Activated CD4-positive, alpha-beta T cell treated with anti-CD3 and anti-CD28 coated beads, Interleukin-2, amount 10 ng/mL, durations not matched to agents 24 days and 14 days (primary cell): ENCODE measurements at places on chromosomes 3 and 15. TPM values are rescaled to one million over a fixed set of nuclear protein-coding genes. Genes with fewer than 3 reads are reported as not detected.

LNP1 gene
- total RNA-seq: 2.1 and 2.6 TPM in 2 replicates

- peak; percentile 77 for DNase-seq
- H3K27ac ChIP-seq: peak overlapping the region; percentile 42
- peaks cover 11% of the 10 kb centered on the region for H3K36me3 ChIP-seq
- no peak overlapping the region for H3K4me3 ChIP-seq
- H3K27me3 ChIP-seq: no peaks in the 10 kb centered on the region
- H3K4me1 ChIP-seq: peaks cover 35% of the 10 kb centered on the region
Observed at GRCh38 chr15:99703603-99704443, 29.4 kb downstream of the LYSMD4 start.

NEIL1 gene
- 3.7 and 4.7 TPM in 2 replicates for total RNA-seq

DNA sequence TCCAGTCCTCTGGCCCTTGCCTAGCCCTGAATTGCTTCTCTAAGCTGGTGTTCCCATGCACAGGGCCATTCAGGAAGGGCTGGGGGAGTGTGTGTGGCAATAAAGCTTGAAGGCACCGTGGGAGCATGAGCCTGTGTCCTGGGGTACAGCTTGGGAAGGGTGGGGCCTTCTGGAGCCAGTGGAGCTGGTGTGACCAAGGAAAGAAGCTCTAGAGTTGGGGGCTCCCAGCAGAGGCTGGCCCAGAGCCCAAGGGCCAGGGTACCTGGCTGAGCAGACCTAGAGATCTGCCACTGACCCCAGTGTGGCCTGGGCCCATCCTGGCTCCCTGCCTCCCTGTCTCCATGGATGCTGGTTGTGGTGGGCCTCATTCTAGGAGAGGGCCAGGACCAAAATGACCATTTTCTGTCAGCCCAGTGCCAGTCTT, 8.1 kb downstream of the ABTB1 start:
- H3K27ac ChIP-seq: no peak overlapping the region
- H3K4me1 ChIP-seq: peaks cover 6% of the 10 kb centered on the region
- DNase-seq: no peak
- peaks cover 2% of the 10 kb centered on the region for H3K36me3 ChIP-seq
- no peak overlapping the region for H3K4me3 ChIP-seq

DNA sequence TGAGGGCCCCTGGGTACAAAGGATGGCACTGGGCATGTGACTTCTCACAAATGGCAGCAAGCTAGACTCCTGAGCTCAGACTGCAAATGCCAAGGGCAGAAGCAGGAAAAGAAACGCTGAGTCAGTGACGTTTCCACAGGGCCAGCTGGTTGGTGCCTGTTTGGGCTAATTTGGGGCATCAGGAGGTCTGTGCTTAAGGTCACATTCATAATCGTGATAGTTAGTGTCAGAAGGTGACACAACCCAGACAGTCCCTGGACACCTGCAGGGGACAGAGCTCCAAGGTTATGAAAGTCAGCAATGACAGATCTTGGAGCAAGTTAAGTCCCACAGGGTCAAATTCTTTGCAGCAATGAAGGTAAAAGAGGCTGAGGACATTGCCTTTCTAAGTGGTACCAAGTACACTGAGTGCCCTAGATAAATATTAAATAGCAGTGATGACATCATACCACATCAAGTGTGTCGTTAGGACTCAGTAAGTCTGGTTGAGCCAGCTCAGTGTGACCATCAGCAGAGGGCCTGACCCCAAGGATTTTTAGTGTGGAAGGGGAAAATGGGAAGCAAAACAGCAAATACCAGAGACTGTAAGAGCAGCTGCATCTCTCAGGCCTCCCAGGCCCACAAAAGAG, 556.9 kb upstream of the CFAP20DC start:
- no peaks in the 10 kb centered on the region for H3K4me1 ChIP-seq
- DNase-seq: no peak
- no peak overlapping the region for H3K4me3 ChIP-seq
- H3K36me3 ChIP-seq: no peaks in the 10 kb centered on the region

USP4 gene
- total RNA-seq: 94.0 and 96.9 TPM in 2 replicates

DNA sequence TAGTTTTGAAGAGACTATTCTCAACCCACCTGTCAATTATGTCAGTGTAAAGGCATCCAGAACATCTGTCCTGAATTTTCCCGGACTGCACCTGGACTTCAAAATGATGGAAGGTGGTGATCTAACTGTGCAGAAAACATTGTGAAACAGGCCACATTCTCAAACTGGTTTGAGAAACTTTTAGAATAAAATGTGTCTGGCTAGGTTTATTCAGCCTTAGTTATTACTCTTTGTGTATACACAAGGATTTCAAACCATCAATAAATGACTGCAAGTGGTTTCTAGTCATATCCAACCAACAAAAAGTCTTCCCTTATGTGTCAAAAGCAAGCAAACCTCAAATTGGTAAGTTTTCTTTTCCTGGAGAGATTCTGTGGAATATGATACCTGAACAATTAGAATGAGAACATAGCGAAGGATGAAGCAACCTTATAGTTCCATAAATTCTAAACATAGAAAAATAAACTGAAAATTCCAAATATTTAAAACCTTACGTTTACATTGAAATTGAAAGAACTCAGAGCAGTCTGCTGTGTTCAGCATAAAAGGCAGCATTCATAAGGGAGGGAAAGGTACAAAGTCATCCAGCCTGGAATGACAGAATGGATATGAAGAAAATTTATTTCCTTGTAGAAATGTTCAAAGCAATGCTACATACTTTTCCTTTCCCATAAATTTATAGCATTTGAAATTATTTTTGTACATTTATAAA, 306.6 kb upstream of the TGFBR2 start:
- no peak overlapping the region for H3K4me3 ChIP-seq
- DNase-seq: no peak
- peaks cover 11% of the 10 kb centered on the region for H3K4me1 ChIP-seq
- H3K27ac ChIP-seq: no peak overlapping the region

DNA sequence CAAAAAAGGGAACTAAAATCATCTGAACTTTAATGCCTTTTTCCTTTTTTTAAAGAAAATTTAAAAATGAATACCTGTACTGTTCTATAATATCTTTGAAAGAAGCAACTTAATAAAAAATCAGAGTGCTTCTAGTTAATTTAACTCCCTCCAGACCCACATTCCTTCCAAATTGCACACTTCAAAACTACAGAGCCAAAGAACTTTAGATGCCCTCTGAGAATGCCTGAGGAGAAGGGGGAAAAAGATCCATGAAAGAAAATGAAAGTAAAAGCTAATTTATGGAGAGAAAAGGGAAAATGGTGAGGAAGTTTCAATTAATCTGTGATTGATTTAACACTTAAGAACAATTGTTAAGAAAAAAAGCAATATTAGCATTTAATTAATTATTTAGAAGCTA, 1141.6 kb downstream of the IGSF11 start:
- no peaks in the 10 kb centered on the region for H3K36me3 ChIP-seq
- H3K27me3 ChIP-seq: no peaks in the 10 kb centered on the region
- H3K27ac ChIP-seq: no peak overlapping the region
- DNase-seq: no peak

- peaks cover 3% of the 10 kb centered on the region for H3K4me1 ChIP-seq
- no peak overlapping the region for H3K27ac ChIP-seq
- H3K4me3 ChIP-seq: no peak overlapping the region
- peaks cover 31% of the 10 kb centered on the region for H3K27me3 ChIP-seq
- no peaks in the 10 kb centered on the region for H3K36me3 ChIP-seq
Observed at GRCh38 chr3:16176391-16177030, 2.0 kb downstream of the GALNT15 start.

ARPP19 gene
- 191 and 215 TPM in 2 replicates for total RNA-seq

DNA sequence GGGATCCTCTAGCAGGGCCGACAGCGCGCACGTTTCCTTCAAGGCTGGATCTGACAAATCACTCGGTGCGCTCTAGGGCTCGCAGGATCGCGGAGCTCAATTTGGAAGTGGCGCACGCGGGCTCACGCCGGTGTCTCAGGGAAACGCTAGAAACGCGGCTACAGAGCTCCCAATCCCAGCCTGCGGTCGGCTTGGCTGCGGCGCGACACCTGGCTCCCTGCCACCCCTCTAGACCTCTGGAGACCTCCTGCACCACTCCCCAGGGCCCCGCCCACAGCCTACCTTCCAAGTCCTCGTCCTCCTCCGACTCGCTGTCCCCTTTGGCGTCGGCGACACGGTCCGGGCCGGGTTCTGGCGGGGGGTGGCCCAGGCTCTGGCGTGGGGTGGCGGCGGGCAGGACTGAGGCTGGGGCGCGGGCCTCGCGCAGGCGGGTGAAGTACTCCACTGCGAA, 596 bp downstream of the PRKAR2A start:
- H3K4me3 ChIP-seq: peak overlapping the region; percentile 85
- peak; percentile 83 for DNase-seq
- no peaks in the 10 kb centered on the region for H3K27me3 ChIP-seq
- H3K36me3 ChIP-seq: peaks cover 9% of the 10 kb centered on the region

DNAH12 gene
- not detected in 2 replicates for total RNA-seq
